ENCODE measurements at places on chromosomes 11 and 22.

- DNase-seq, result no peak
Measured at GRCh38 chr11:68932358-68932757, 28.7 kb downstream of the IGHMBP2 start.

DNA sequence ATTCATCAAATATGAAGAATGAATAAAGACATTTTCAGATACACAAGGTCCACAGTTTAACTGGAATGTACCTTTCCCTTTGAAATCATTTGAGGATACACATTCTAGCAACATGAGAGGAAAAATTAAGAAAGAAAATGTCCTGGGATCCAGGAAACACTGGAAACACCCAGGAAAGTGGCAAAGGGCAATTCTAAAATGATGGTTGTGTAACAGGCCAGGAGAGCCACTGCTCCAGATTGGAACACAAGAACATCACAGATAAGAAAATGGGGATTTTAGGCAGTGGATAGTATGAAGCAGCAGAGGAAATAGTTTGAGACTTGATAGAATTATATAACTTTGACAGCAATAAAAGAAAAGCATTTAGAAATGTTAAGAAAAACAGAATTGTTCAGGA is 56.1 kb upstream of the GRIK4 start:
- DNase-seq, result no peak

GRCh38 chr11:103906291-103906867 is 130.1 kb upstream of the DDI1 start:
- no peak for DNase-seq

GRCh38 chr11:119691020-119691666 is 37.9 kb downstream of the NECTIN1 start:
- peak; percentile 53 for DNase-seq

GRCh38 chr11:2779981-2780849 is 80.4 kb upstream of the KCNQ1OT1 start:
- no peak for DNase-seq

DNA sequence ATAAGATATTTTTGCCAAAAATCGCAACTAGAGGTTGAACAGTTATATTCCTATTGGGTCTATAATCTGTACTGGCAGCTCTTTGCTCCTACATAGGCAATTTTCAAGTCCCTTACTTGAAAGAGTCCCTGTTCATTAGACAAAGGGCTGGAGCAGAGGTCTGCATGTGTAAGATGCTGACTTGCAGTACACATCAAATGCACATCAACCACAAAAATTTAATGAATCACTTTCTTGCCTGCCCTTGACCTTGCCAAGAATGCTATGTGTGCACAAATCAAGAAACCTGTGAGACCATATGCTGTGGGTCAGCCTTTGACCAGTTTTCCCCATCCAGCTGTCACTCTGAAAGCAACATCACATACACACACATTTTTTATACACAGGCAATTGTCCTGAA is 661.5 kb downstream of the LRRC4C start:
- DNase-seq, result no peak

- no peak for DNase-seq
Measured at GRCh38 chr11:110710628-110711381, 1.4 kb downstream of the ARHGAP20 start.

DNA sequence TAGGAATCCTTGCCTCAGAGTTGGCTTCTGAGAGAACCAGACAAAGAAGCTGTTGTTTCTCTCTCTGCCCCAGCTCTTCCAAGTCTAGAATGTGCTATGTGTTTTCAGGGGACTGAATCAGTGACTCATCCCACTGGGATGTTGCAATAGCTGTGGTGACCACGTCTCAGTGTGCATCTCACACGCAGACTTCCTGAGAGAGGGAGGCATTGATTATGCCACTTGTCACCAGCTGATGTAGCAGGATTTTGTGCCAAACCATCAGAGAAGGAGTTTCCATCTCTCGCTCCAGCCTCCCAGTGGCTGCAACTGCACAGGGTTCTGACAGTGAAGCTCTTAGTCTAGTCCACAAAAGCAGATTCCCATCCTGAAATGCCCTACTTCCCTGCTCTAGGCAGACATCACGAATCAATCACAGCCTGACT is 455.8 kb downstream of the MIAT start:
- DNase-seq, result no peak

Data from effector memory CD8-positive, alpha-beta T cell (primary cell).